ENCODE measurements at places on chromosomes 12 and 14.

DNA sequence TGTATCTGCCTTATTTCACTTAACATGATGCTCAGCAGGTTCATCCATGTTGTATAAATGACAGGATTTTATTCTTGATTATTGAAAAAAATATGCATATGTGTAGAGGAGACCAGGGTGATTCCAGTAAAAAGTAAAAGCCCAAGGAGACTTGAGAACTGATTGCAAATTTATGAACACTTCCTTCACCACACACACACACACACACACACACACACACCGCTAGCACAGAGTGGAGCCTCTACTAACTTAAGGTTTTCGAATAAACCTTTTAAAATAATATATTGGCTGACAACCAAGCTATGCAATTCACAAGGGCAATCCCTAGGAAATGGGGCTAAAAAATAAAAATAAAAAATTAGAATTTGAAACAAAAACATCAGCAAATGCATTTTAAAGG lies 8.3 kb upstream of the KLRK1 start:
- no peak for DNase-seq

GRCh38 chr14:75323571-75323970 lies 44.9 kb downstream of the FOS start:
- no peak for DNase-seq

DNA sequence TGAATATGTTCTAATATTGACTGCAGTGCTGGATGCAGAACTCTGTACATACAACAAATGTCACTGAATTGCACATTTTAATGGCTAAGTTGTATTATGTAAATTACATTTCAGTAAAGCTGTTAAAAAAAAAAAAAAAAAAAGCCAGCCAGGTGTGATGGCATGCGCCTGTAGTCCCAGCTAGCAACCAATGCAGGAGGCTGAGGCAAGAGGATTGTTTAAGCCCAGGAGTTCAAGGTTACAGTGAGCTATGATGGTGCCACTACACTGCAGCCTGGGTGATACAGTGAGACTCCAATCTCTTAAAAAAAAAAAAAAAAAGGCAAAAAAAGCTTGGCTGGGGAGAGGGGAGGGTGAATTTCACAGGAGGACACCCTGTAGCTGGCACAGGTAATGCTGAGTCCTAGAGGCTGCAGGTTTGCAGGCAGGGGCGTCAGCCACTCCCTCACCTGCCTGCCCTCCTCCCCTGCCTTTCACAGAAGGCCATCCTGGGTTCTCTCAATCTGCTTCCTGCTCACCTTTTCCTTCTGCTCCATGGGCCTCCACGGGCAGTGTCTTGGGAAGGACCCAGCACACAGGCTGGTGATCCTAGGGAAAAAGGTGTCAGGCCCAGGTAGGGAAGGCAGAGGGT lies 40.7 kb downstream of the TESC start:
- DNase-seq: no peak

DNA sequence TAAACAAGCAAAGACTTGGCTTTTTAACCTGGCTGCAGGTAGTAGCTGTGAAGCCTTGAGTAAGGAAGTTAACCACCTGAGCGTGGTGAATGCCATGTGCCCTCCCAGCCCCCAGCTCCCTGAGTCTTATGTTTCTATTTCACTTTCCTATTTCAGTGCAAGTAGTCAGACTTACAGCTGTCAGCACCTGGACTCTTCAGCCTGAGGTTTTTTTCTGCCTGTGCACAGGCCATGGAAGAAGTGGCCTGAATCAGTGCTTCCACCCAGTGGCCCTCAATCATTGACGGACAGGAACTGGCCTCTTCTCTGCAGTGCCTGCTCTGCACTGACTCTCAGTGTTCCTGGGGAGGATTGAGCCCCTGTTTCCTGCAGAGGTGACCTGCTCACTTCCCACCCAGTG lies 796.4 kb downstream of the MED13L start:
- peak; percentile 36 for DNase-seq

- no peak for DNase-seq
Measured at GRCh38 chr12:68972595-68972994, 39.6 kb upstream of the CPM start.

DNA sequence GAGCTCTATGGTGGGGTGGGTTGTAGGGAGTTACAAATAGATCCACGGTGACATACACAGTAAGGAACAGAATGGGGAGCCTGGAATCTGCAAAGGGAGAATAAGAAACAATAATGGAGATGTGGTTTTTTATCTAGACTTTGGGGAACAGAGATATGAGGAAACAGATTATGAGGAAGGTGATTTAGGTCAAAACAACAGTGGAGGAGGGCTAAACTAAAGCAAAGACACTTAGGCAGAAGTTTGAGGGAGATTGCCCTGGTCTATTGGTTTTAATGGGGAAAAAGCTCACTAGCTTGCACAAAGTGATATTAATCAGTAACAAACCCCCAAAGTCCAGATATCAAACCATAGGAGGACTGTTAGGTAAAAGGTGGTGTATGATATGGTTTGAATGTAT lies 144.5 kb upstream of the DYRK2 start:
- no peak for DNase-seq

All from GM06990 (cell line).